ENCODE measurements at places on chromosomes 3 and 15. TPM values are rescaled to one million over a fixed set of nuclear protein-coding genes. Genes with fewer than 3 reads are reported as not detected.

- no peak for DNase-seq
Observed at GRCh38 chr3:123083383-123084124, 16.7 kb downstream of the PDIA5 start.

DNA sequence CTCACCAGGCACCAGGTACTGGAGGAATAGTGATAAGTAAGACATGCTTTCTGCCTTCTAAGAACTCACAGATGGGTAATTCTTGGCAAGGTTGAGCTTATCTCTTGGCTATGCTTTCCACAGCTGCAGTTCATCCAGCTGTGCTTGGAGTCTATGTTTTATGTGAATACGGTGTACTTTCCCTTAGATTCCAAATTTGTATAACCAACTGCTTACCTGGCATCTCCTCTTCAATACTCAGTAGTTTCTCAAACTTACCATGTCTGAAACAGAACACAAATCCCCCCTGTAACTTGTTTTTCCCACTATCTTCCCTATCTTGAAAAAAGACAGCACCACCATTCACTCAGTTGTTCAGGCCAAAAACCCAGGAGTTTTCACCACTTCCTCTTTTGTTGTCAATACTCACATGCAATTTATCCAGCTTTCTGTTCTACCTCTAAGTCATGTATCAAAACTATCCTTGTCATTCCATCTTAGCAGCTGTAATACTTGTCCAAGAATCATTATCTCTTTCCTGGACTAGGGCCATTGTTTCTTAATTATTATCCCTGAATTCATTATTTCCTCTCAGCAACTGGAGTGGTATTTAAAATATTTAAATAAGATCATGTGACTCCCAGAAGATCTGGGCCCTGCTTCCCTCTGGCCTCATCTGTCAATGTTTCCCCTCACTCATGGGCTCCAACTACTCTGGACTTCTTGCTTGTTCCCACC lies 32.6 kb downstream of the COL6A5 start:
- no peak for DNase-seq

Gene ACAD9
- total RNA-seq, result 54.9 TPM

Gene ROPN1B
- not detected for total RNA-seq

Gene ZBBX
- total RNA-seq, result not detected

DNA sequence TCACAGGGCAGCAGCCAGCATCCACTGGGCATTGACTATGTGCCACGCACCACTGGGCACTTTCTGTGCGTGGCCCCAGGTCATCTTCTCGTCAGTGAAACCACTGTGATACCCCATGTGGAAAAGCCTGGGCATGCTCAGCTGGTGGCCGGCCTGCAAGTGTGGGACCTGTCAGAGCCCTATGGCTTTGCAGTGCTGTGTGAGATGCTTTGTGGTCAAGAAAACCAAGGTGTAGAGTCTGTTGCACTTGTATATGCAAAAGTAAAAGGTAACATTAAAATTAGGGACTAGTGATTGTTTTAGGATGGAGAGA lies 69.5 kb downstream of the PGPEP1L start:
- no peak for DNase-seq

DNA sequence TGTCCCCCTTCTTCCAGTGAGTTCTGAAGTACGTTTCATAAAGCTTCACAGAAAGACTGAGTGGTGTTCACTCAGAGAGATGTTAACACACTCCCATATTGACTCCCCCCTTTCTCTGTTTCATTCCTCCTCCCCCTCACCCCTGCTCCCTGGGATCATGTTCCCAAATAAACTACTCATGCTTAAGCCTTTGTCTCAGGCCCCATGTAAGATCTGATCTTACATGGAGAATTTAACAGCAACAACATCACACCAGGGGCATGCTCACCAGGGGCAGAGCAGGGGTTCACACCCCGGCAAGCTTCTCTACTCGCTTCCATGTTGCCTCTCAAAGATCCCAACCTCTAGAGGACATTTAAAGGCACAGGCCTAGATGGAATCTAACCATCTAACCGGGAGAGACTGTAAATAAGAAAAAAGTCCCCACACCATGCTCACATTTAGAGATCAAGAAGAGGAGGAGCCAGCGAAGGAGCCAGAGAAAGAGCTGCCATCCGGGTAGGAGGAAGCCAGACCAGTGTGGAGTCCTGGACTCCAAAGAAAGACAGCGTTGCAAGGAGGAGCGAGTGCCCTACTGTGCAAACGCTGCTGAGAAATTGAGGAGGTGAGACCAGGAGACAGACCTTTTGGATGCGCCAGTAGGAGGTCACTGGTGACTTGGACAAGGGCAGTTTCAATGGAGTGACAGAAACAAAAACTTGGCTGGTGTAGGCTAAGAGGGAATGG lies 21.4 kb upstream of the SRP14 start:
- no peak for DNase-seq

DNA sequence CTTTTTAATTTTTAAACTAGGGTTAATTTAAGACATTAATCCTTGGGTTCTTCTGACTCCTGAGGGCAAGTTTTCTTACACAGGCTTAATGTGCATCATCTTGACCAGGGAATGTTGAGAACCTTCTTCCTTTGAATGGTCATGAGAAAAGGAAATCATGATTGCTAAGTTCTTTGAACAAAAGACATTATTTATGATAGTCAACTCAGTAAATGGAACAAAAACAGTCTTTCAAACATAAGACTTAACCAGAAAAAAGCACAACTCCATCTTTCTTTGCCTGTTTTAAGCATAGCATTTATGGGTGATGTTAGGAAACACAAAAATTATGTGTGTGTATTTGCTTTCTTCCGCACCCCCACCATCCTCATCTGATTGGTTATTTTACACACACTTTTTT lies 5.4 kb downstream of the TLNRD1 start:
- DNase-seq, result no peak

DNA sequence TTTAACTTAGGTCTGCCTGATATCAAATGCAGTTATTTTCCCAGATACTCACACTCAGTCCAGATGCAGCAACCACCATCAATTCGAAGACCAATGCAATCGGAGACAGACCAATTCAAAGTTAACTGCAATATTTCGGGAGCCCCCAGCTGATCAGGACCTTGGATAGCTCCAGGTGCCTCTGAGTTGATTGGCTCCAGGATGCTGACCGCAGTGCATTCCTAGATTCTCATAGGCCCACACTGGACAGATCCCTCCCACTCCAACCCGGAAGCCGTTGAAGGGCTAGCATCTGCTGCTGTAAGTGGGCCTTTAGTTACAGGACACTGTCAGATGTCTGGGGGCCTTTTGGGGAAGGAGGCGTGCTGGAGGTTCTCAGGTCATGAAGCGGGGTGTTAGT lies 89.5 kb upstream of the ATP2B2 start:
- peak; percentile 26 for DNase-seq

Gene GOLGA8O
- total RNA-seq, result 1.00 TPM

GRCh38 chr3:148075771-148076716 lies 621.7 kb upstream of the AGTR1 start:
- DNase-seq, result no peak

- DNase-seq, result no peak
Observed at GRCh38 chr15:93372865-93373223, 283.8 kb upstream of the RGMA start.

DNA sequence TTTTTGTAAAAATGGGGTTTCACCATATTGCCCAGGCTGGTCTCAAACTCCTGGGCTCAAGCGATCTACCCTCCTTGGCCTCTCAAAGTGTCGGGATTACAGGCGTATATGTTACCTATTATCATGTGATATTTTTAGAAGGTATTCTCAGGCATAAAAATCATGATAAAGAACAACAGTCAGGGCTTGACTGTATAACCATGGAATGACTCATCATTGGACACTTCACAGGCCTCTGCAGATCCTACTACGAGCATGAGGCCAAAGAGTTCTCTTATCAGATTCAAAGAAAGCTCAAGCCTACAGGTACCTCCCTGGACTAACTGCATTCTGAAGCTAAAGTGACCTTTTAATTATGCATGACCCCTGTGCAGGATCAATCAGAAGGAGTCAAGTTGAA lies 91.7 kb upstream of the PRICKLE2 start:
- no peak for DNase-seq

Gene SLC28A2
- not detected for total RNA-seq

Gene CRYBG3
- 12.3 TPM for total RNA-seq

Gene FSTL1
- not detected for total RNA-seq

Gene KNG1
- total RNA-seq, result not detected

- no peak for DNase-seq
Observed at GRCh38 chr3:37546876-37547275, 314.8 kb upstream of the CTDSPL start.

DNA sequence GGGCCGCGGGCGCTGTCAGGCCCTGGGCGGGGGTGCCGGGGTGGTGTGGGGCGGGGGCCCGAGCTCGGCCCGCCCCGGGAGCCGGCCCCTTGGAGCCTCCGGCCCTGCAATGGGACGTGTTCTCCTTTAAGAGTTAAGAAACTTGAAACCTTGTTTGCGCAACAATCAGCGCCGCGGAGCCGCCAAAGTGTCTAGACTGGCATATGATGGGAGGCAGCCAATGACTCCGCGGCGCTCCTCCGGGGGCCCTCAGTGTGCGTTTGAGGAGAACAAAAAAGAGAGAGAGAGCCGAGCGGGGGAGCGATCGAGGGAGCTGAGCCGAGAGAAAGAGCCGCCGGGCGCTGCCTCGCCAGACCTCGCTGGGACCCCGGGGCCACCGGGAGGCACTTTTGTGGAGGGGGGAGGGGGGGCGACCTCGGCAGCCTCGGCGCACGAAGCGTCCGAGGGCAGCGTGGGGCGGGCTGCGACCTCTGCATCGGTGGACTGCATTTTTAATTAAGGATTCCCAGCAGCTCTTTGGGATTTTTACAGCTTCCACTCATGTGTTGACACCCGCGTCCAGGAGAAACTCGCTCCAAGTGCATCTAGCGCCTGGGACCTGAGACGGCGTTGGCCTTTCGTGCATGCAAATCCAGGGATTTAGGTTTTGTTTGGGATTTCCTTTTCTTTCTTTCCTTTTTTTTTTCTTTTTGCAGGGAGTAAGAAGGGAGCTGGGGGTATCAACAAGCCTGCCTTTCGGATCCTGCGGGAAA lies at the start of gene SMAD6:
Gene SMAD6 (plus strand): TSS at position 202 of the 752 bp plus-strand sequence. CDS start 1,023 bp downstream, outside the sequence.
- peak; percentile 53 for DNase-seq

DNA sequence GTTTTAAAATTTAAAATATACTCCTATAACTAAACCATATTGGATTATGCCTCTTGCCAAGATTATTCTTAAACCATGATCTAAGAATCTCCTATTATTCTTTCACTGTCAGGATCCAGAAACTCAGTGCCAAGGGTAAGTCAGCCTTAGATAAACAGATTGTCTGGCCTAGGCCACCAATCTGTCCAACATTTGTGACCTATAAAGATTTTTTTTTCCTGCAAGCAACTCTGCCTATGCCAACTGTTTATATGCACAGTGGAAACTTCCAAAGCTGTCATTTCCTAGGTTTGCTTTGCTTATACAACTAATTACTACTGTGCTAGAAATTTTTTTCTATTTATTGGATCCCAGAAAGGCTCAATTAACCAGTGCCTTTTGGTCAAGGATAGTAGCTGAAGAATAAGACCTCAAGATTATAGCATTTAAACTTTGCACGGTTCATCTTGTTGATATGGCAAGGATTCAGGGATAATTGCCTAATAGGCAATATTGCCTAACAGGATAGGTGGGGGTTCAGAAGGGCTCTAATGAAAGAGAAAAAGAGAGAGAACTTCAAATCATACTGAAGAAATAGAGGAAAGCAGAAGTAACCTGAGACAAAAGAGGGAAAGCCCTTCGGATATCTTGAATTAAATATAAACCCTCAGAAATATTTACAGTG lies 22.8 kb downstream of the GAP43 start:
- no peak for DNase-seq

DNA sequence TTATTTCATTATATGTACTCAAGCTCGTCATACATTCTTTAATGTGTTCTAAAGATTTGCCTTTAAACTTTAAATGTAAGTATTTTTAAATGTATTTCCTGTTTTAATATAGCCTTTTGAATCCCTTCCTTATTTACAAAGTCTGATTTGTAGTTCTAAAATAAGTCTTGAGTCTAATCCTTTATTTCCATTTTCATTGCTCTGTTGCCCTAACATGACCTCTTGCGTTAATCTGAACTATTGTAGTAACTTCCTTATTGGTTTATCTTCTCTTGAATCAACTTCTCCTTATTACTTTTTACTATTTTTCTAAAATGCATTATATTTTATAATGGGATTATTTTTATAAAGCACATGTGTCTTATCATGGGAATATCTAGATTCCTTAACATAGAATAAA lies 24.0 kb downstream of the KNL1 start:
- no peak for DNase-seq

DNA sequence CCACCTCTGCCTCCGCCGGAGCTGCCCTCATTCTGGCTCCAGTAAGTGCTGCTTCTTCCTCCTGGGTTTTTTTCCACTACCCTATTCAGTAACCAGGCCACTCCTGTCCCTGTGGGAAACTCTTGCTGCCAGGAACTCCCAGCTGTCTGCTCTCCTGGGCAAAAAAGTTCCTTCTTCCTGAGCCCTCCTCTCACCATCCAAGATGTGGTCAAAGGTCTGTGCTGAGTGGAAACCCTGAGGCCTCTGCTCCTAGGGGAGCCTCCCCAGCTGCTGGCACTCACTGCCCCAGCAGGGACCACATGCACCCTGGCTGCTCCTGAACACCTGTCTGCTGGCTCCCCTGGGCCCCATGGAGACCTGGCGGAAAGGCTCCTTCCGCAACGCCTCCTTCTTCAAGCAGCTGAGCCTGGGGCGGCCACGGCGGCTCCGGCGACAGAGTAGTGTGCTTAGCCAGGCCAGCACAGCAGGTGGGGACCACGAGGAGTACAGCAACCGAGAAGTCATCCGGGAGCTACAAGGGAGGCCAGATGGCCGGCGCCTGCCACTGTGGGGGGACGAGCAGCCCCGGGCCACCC lies 454 bp downstream of the C15orf62 start:
- no peak for DNase-seq

GRCh38 chr3:129123314-129124060 lies 1.9 kb upstream of the RAB43 start:
- peak; percentile 32 for DNase-seq

DNA sequence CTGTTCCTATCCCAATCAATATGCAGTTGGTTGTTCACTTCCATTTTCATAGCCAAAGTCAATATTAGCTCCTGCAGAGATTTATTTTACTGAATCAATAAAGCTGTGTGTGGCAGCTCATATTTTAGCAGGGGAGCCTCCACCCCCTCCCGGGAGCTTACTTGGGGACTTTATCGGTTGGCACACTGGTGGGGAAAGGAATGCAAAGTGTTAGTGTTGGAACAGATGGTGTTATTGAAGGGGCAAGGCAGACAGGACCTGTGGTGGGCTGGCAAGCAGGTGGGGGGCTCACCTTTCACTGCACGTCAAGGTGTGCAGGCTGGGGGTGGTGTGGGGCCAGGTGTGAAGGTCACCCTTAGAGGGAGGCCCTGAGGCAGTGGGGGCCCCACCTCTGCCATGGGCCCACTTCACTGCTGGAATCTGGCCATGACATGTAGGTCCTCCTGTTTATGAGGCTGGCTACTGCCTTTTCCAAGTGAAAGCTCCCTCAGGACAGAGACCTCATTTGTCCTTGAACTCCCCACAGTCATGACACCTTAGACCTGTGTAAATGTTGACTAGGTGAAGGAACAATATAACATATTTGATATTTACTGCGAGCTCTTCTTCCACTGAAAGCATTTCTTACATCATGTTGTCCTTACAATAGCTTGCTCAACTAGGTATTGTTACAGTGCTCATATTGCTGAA lies 44.0 kb upstream of the SEC22A start:
- no peak for DNase-seq

GRCh38 chr3:192685801-192686200 lies 41.5 kb downstream of the FGF12 start:
- DNase-seq, result no peak
